Activated CD4-positive, alpha-beta T cell treated with anti-CD3 and anti-CD28 coated beads for 4 hours (primary cell): ENCODE measurements at places on chromosomes 11 and 22.

DNA sequence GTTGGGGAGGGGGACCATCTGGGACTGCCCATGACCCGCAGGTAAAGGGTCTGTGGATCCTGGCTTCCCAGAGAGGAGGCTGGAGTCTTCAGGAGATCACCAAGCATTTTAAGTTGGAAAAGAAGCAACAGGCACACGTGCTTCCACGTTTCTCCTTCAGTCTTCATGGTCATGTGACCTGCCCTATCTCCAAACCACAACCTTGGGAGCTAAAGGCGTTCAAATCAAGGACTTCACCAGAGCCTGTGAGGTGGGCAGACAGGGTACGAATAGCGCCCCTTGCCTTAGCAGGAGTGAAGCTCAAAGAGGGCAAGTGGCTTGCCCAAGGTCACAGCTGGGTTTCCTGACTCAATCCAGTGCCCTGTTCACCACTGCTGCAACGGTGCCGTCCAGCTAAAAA lies 6.7 kb downstream of the TMEM184B start:
- no peak for DNase-seq

- no peak for DNase-seq
Observed at GRCh38 chr22:39999144-39999757, 4.5 kb downstream of the FAM83F start.

GRCh38 chr11:35116762-35117640 lies 22.0 kb upstream of the CD44 start:
- DNase-seq, result no peak

DNA sequence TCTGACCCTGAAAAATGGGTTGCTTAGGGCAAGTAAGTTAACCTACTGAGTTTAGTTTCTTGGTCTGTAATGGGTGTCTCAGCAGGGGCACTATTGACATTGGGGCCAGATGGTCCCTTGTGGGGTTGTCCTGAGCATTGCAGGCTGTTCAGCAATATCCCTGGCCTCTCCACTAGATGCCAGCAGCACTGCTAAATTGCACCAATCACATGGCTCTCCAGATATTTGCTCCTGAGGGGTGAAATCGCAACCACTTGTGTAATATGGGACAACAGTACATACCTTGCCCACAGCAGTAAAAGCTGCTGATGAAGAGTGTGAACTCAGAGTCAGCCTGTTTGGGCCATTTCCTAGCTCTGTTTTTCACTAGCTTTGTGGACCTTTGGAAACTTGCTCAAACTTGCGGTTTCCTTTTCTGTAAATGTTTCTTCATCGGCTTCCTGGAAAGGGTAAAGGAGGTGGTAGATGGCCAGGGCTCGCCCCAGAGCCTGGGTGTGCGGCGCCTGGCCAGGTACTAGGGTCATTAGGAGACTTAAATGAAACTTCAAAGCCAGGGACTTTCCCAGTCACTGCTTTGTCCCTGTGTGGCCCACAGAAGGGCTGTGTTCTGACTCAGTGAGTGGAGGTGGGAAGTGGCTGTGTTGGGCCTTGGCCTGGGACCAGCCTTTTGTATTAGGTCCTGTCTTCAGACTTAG lies 13.0 kb downstream of the NCF4 start:
- DNase-seq, result peak; percentile 16

- no peak for DNase-seq
Observed at GRCh38 chr22:48659404-48659996, 1168.2 kb downstream of the BRD1 start.

DNA sequence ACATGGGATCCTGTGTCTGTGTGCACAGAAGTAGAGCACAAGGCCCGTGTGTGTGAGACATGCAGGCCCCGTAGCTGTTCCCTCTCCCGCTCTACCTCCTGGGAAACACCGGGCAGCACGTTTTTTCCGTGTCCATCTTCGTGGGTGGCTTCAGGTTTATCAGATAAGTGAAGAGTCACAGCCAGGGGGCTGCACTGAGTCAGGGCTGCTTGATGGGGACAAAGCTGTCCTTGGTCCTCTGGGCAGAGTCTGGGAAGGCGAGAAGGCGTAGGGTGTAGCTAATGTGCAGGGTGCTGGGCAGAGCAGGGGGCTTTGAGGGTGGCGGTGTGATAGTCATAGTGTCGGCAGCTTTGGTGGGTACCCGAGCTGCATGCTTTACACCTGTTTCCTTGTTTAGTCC lies 23.7 kb downstream of the INCENP start:
- no peak for DNase-seq

GRCh38 chr11:104402812-104403521 lies 239.0 kb upstream of the PDGFD start:
- no peak for DNase-seq

DNA sequence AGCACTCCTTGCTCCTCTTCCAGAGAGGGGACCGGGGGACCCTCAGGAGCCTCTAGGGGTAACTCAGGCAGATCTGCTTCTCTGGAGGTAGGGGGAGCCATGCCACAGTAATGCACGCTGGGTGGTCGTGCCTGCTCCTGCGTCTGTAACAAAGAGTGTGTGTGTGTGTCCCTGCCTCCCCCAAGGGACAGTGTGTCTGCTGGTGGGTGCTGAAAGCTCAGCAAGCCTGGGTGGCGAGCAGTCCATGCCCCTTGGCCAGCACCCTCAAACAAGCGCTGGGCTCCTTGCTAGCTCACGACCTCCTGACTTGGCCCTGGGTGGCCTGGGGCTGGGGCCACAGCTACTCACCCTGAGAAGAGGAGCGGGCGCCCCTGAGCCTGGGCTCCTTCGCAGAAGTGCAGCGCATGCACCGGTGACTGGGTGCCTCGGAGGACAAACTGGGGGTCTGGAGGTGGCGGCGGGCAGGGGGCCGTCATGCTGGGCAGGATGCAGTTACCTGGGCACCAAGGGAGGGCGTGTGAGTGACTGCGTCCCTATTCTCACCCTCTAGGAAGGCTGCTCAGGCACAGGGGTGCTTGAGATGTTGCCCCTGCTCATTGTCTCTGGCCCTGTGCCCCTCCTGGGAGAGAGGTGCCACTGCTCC lies 33.7 kb downstream of the GNB1L start:
- DNase-seq, result no peak

- DNase-seq, result no peak
Observed at GRCh38 chr11:96102664-96103078, 178.8 kb upstream of the MTMR2 start.

GRCh38 chr11:12529041-12529440 lies 145.2 kb upstream of the TEAD1 start:
- no peak for DNase-seq

DNA sequence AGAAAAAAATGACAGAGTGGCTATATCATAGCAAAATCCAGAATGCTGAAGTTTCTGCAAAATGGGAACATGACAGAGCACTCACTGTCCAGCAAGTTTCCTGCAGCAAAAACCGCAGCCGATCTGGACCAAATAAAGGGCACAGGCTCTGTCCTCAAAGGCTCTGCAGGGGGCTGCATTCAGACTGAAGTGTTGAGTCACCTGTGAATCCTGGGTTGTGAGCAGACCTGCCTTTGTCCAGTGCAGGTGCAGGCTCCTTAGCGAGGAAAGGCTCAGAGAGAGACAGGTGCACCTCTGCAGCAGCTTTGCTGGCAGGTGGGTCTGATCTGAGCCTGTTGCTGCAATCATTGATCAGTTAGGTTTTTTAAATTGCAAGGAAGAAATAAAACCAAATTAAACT lies 29.3 kb upstream of the NFAM1 start:
- DNase-seq, result no peak

DNA sequence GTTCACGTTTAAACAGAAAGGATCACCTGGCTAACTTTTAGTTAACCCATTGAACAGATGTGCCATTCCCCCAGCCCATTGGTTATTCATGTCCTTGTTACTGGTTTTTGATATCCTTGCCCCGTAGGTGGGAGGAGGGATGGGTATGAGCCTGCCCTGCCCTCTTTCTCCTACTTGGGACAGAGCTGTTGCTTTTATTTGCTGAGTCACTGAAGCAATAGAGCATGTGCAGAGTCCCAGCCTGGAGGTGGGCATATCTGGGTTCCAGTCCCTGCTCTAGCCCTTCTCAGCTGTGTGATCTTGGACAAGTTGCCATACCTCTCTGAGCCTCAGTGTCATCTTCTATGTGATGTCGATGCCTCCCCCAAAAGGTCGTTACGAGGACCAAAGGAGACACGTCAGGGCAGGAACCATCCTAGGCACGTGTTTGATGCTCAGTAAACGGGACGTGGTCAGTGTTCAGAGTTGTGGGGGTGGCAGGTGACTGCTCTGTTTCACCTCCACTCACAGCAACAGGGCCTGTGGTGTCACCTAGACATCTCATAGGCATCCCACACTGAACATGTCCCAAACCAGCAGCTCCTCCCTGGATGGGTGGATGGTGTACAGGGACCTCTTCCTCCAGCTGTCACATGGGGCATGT lies 61.0 kb downstream of the BMAL1 start:
- no peak for DNase-seq

GRCh38 chr11:91156041-91156440 lies 933.2 kb upstream of the CHORDC1 start:
- no peak for DNase-seq

DNA sequence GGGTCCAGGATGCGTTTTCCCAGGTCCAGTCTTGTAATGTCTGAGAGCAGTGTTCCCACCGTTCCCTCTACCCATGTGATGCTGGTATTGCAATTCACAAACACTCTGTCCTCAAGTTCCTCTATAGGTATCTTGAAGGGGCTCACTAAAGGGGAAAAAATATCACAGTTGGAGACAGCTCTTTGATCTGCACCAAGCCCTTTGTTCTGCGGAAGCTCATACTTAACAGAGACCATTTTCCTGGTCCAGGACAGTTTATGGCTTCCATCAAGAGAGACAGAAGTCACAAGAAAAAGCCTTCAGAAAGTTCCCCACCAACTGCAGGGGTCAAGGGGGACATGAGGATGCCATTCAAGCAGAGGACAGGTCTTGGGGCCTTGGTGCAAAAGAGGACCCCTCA lies 2.1 kb downstream of the CD3D start:
- no peak for DNase-seq

DNA sequence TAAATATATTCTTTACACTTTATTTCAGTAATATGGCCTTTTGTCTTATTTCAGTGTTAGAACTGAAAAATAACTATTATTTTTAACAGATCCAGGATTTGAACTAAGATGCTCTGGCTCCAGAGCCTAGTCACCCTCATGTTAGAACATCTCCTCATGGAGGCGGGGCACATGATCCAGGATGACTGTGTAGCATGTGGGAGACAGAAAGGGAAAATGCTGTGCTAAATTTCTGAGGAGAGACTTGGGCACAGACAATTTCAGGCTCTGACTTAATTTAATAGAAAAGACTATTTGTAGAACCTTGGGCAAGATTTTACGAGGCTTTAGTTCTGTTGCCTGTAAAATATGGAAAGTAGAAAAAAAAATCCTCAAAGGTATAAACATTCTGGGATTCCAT lies 24.1 kb downstream of the CTSC start:
- DNase-seq, result no peak

DNA sequence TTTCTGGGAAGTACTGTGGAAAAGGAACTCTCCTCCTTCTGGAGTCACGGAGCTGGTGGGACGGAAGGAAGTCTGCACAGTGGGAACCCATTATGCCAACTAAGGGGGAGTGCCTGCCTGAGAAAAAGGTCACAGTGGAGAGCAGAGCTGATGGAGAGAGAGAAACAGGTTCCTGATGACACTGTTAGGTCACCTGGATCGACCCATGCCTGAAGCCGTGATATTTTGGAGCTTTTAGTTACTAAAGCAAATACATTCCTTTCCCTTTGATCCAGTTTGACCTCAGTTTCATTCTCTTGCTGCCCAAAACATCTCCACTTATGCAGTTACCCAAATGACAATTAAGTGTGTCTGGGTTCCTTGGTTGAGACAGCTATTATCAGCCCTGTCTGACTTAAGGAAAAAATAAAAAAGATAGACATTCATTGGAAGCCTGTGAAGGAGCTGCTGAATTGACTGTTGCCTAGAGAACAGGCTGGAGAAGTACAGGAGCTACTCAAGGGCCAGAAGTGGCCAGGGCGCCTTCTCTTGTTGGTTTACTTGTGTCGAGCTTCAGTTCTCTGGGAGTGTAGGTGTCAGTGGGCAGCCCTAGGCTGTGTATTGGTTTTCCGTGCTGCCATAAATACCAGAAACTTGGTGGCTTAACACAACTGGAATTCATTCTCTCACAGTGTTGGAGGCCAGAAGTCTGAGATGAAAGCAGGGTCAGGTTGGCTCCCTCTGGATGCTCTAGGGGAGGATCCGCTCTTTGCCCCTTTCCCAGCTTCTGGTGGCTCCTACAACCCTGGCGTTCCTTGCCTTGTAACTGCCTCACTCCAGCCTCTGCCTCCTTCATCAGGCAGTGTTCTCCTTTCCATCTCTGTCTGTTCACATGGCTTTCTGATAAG lies 13.6 kb downstream of the MRGPRD start:
- no peak for DNase-seq

DNA sequence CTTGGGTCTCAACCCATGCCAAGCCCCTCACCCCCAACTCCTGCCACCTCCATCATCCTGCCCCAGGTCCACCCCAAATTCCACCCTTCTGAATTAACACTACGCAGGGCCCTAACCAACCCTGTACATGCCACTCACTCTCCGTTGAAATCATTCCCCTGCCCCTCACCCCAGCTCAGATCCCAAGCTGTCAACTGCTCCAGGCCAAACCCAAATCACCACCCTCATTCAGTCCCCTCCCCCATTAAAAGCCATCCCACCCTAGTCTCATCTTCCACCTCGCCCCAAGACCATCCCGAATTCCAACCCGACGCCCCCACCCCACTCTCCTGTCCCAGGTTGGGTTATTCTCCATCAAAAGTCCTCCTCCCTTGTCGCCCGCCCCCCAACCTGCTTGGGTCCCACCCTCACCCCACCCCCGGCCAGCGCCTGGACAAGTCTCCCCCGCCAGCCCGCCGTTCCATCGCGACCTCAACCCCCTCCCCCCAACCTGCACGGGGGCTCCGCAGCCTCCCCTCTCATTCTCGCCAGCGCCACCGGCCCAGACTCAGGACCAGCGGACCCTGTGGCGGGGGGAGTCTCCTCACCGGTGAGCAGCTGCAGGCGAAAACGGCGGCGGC lies 466 bp downstream of the FAM168A start:
- DNase-seq, result no peak

DNA sequence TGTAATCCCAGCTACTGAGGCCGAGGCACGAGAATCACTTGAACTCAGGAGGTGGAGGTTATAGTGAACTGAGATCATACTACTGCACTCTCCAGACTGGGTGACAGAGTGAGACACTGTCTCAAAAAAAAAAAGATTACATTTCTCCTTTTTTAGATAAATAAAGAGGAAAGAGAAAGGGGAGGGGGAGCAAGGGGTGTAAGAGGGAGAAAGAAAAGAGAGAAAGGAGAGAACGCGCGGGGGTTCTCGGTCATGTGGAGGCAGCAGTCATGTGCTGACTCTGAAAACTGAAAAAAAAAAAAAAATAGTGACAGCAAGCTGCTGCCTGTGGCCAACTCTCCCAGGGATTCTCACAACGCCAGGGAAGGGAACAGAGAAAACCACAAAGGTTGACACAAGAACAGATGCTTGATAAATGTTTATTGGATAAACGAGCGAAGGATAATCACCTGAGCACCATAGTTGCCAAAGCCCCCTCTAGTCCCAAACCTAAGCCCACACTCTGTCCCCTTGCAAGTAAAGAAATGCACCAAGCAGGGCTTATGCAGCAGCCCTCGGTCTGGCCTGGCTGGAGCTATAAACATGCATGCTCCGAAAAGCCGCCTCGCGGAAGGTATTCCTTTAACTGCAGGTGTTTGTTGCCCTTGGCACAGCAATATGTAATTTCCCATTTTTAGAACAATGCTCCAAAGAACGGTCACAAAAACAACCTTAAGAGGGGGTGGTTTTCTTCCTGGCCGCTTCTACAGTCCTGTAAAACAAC lies 14.5 kb downstream of the SCGB1A1 start:
- DNase-seq, result no peak
